ENCODE measurements at places on chromosomes 6 and 20.

DNA sequence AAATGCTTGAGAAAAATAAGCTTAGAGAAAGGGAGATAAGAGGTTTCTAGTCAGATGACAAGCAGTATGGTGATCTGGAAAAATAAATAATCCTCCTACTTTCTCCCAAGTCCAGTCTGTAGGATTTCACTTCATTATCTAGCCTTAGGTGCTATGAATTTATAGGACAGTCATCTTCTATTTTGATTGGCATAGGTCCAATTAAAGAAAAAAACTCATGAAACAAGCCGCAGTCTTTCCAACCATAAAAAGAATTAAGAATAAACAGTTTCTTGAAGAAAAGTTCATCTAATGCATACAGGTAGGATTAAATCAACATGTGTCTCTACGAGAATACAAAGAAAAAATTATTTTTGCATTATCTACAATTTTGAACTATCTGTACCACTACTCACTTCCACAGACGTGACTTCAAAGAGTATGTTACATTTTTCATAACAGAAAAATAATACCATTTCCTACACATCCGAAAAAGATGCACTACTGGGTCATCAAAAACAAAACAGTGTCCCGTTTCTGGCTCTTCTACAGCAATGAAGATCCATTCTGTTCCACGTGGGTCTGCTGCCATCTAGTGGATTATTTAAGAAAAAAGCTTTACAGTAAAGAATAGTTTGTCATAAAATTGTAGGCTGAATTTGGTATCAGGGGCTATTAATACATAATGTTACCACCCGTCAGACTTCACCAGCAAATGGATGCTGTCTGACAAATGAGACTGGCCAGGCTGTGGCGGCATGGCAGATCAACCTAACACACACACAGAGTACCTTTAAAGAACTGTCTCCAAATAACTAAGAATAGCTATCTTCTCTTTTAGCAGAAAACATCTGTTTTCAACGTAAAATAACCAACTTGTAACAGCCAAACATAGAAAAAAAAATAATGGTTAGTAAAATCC, 28.9 kb downstream of the STX7 start:
- DNase-seq = peak; percentile 18

- no peak for DNase-seq
Measured at GRCh38 chr6:124604719-124605118, 357.5 kb upstream of the RNF217 start.

DNA sequence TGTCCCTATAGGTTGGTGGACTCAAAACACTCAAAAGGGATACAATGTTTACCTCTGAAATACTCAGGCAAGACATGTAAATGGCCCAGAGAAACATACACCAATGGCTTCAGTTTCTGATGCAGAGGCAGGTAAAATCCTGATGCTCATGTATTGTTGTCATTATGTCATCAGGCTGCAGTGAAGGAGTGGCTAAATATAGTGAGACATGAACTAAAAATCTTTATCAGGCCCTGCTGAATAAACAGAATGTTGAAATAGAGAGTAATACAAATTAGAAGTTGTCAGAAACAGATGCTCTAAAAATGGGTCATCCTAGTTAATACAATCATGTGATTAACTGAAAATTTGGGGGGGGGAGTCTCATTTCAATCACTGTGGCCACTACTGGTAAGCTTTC, 20.4 kb downstream of the PTPRK start:
- DNase-seq = no peak

- no peak for DNase-seq
Measured at GRCh38 chr6:37704923-37705238, 7.2 kb upstream of the MDGA1 start.

Measured in stimulated activated naive CD4-positive, alpha-beta T cell (primary cell).